ENCODE measurements at places on chromosomes 2 and 18. TPM values are rescaled to one million over a fixed set of nuclear protein-coding genes. Genes with fewer than 3 reads are reported as not detected.

GRCh38 chr2:234429265-234429664 lies 67.6 kb downstream of the ARL4C start:
- peak overlapping the region; percentile 30 for H3K27ac ChIP-seq
- DNase-seq = no peak
- H3K4me1 ChIP-seq = peaks cover 61% of the 10 kb centered on the region

- peaks cover 17% of the 10 kb centered on the region for H3K4me1 ChIP-seq
- no peak overlapping the region for H3K27ac ChIP-seq
- H3K36me3 ChIP-seq = no peaks in the 10 kb centered on the region
- H3K27me3 ChIP-seq = no peaks in the 10 kb centered on the region
- DNase-seq = no peak
Measured at GRCh38 chr2:216340280-216340631, 32.0 kb downstream of the MARCHF4 start.

DNA sequence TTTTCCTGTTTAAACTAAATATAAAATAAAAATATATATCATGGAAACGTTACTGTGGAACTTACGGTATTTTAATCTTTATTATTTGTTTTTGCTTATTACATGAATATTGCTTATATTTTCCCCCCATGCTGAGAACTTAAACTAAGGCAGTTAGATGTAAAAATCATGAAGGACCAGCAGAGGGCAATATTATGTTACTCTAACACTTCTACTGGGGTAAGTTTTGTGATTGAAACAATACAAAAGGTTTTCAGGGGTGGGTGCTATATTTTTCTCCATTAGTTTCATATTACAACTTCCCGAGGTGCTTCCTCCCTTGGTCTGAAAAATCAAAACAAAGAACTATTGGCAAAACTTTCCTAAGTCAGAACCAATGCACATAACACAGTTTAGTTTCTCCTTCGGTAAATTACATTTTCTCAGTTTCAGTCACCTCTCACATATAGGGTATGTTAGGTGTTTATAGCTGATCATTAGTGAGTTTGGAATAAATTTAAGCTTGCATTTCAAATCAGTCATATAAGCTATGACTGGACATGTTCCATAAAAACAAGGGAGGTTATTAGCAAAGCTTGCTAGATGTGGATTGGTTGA lies 54.8 kb downstream of the ZNF407 start:
- H3K27me3 ChIP-seq = no peaks in the 10 kb centered on the region
- peaks cover 2% of the 10 kb centered on the region for H3K36me3 ChIP-seq
- peaks cover 3% of the 10 kb centered on the region for H3K4me1 ChIP-seq
- no peak for DNase-seq
- H3K4me3 ChIP-seq = no peak overlapping the region

GRCh38 chr2:12429779-12430406 lies 286.8 kb upstream of the TRIB2 start:
- H3K4me3 ChIP-seq = no peak overlapping the region
- H3K27ac ChIP-seq = no peak overlapping the region
- H3K36me3 ChIP-seq = no peaks in the 10 kb centered on the region
- DNase-seq = no peak
- peaks cover 8% of the 10 kb centered on the region for H3K4me1 ChIP-seq
- no peaks in the 10 kb centered on the region for H3K27me3 ChIP-seq

DNA sequence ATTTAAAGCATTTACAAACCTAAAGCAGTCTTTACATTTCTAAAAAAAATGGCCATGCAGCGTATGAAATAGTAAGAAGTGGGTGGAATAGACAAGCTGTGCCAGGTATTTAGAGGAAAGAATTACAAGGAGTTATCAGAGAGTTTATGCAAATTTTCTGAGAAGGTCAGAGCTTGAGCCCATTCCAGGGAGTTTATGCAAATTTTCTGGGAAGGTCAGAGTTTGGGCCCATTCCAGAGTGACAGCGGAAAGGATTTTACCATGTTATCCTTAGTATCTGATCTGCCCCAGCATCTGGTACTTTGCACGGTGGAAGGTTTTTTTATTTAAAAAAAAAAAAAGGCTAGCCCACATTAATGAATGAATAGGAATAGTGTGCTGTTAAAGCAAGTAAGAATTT lies 1.4 kb upstream of the DOK6 start:
- H3K4me3 ChIP-seq = no peak overlapping the region
- DNase-seq = no peak
- H3K36me3 ChIP-seq = no peaks in the 10 kb centered on the region
- peaks cover 7% of the 10 kb centered on the region for H3K4me1 ChIP-seq
- peaks cover 67% of the 10 kb centered on the region for H3K27me3 ChIP-seq
- H3K27ac ChIP-seq = no peak overlapping the region

- peaks cover 6% of the 10 kb centered on the region for H3K27me3 ChIP-seq
- no peak overlapping the region for H3K27ac ChIP-seq
- no peak for DNase-seq
- H3K36me3 ChIP-seq = no peaks in the 10 kb centered on the region
Measured at GRCh38 chr2:20880221-20880771, 57.4 kb upstream of the LDAH start.

- no peaks in the 10 kb centered on the region for H3K36me3 ChIP-seq
- no peaks in the 10 kb centered on the region for H3K4me1 ChIP-seq
- no peak overlapping the region for H3K27ac ChIP-seq
- peaks cover 5% of the 10 kb centered on the region for H3K27me3 ChIP-seq
- DNase-seq = no peak
Measured at GRCh38 chr2:55804535-55804934, 110.9 kb upstream of the PNPT1 start.

DNA sequence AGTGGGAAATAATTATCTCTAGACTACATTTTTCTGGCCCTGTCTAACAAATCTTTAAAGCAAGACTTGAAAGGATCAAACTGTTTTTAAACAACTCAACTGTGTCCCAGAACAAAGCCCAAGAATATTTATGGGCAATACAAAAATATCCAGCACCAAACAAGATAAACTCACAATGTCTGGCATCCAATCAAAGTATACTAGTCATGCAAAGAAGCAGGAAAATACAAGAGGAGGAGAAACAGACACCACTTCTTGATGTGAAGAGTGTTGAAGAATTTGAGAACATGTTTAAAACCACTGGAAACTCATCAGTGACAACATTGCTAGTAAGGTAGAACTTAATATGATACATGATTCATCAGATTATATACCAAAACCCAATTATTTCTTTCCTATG lies 66.1 kb upstream of the CDC42EP3 start:
- H3K36me3 ChIP-seq = no peaks in the 10 kb centered on the region
- no peak overlapping the region for H3K4me3 ChIP-seq
- H3K27ac ChIP-seq = no peak overlapping the region
- H3K4me1 ChIP-seq = peaks cover 7% of the 10 kb centered on the region
- no peaks in the 10 kb centered on the region for H3K27me3 ChIP-seq

GRCh38 chr2:126863336-126864015 lies 35.2 kb upstream of the TEX51 start:
- no peak for DNase-seq
- H3K4me3 ChIP-seq = no peak overlapping the region
- peaks cover 23% of the 10 kb centered on the region for H3K27me3 ChIP-seq
- H3K36me3 ChIP-seq = no peaks in the 10 kb centered on the region

DNA sequence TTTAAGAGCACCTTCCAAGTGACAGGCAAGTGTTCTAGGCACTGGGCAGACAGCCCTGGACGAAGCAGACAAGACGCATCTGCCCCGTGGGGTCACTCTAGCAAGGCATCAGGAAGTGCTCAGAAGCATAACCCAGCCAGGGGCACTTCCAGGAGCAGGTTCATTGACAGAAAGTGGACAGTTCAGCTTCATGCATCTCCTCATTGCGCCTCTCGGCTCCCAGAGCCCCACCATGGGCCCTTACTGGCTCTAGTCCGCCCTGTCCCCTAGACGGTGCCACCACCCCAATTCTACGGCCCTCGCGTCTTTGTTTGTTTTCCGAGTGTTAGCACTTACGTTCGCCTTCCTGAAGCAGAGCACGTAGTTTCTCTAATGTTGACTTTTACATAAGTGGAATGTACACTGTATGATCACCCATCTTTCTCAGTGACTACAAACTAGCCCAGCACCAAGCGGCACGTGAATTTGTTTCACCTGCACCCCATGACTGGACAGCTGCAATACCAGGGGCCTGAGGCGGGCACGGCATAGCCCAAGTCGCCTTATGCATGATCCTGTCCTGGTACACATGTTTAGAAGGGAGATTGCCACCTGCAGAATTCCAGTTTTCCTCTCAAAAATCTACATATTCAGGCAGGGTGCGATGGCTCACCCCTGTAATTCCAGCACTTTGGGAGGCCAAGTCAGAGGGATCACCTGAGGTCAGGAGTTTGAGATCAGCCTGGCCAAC lies 33.2 kb downstream of the SNED1 start:
- no peak for DNase-seq
- no peaks in the 10 kb centered on the region for H3K27me3 ChIP-seq
- peaks cover 4% of the 10 kb centered on the region for H3K36me3 ChIP-seq
- no peak overlapping the region for H3K4me3 ChIP-seq
- H3K4me1 ChIP-seq = peaks cover 2% of the 10 kb centered on the region

GRCh38 chr2:9964334-9964980 lies 13.0 kb downstream of the GRHL1 start:
- no peaks in the 10 kb centered on the region for H3K27me3 ChIP-seq
- H3K27ac ChIP-seq = no peak overlapping the region
- peaks cover 9% of the 10 kb centered on the region for H3K4me1 ChIP-seq
- no peak for DNase-seq
- no peak overlapping the region for H3K4me3 ChIP-seq
- no peaks in the 10 kb centered on the region for H3K36me3 ChIP-seq

GRCh38 chr2:204042401-204042800 lies 105.8 kb downstream of the ICOS start:
- DNase-seq = no peak
- no peak overlapping the region for H3K4me3 ChIP-seq
- no peak overlapping the region for H3K27ac ChIP-seq
- peaks cover 21% of the 10 kb centered on the region for H3K4me1 ChIP-seq
- no peaks in the 10 kb centered on the region for H3K36me3 ChIP-seq

GRCh38 chr18:35502052-35502451 lies 4.3 kb upstream of the INO80C start:
- no peaks in the 10 kb centered on the region for H3K36me3 ChIP-seq
- H3K27me3 ChIP-seq = no peaks in the 10 kb centered on the region
- H3K4me3 ChIP-seq = no peak overlapping the region
- H3K27ac ChIP-seq = no peak overlapping the region
- H3K4me1 ChIP-seq = peaks cover 5% of the 10 kb centered on the region
- DNase-seq = no peak

DNA sequence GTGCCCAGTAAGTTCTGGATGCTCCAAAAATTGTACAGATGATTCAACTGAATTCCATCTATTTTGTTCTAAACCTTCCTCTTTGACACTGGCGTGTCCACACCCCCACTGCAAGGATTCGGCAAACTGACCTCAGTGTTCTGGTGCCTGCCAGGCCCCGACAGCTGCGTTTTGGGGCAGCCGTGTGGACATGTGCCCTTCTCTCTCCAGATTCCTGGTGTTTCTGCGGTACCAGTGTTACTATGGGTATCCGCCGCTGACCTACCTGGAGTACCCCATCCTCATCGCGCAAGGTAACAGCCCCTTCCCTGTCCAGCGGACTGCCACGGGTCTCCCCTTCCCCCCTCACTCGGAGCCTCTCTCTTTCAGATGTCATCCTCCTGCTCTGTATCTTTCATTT lies 5.0 kb downstream of the SLC66A3 start:
- no peak for DNase-seq
- no peaks in the 10 kb centered on the region for H3K27me3 ChIP-seq
- H3K4me3 ChIP-seq = no peak overlapping the region
- peaks cover 7% of the 10 kb centered on the region for H3K4me1 ChIP-seq
- peaks cover 4% of the 10 kb centered on the region for H3K36me3 ChIP-seq

GRCh38 chr2:192194265-192194865 lies 368 bp downstream of the TMEFF2 start:
- no peaks in the 10 kb centered on the region for H3K36me3 ChIP-seq
- H3K27ac ChIP-seq = no peak overlapping the region
- DNase-seq = peak; percentile 28
- peaks cover 18% of the 10 kb centered on the region for H3K4me1 ChIP-seq
- peaks cover 74% of the 10 kb centered on the region for H3K27me3 ChIP-seq

GRCh38 chr2:184577743-184578142 lies 20.6 kb upstream of the ZNF804A start:
- H3K27me3 ChIP-seq = no peaks in the 10 kb centered on the region
- H3K27ac ChIP-seq = no peak overlapping the region
- no peak for DNase-seq
- H3K36me3 ChIP-seq = no peaks in the 10 kb centered on the region
- H3K4me3 ChIP-seq = no peak overlapping the region
- no peaks in the 10 kb centered on the region for H3K4me1 ChIP-seq

GRCh38 chr2:233380132-233380895 lies 26.0 kb downstream of the DGKD start:
- H3K4me1 ChIP-seq = peaks cover 65% of the 10 kb centered on the region
- no peaks in the 10 kb centered on the region for H3K27me3 ChIP-seq
- no peak overlapping the region for H3K4me3 ChIP-seq
- H3K27ac ChIP-seq = peak overlapping the region; percentile 3
- no peak for DNase-seq

AMER3 gene
- not detected for total RNA-seq

CRIM1 gene
- total RNA-seq = 11.8 TPM

MSTN gene
- total RNA-seq = not detected

YIPF4 gene
- 32.6 TPM for total RNA-seq

XDH gene
- not detected for total RNA-seq

TFPI gene
- not detected for total RNA-seq

GALNT13 gene
- total RNA-seq = 0.16 TPM

Data from activated naive CD8-positive, alpha-beta T cell treated with anti-CD3 and anti-CD28 coated beads for 36 hours (primary cell).